ENCODE measurements at places on chromosomes 11 and 22.

DNA sequence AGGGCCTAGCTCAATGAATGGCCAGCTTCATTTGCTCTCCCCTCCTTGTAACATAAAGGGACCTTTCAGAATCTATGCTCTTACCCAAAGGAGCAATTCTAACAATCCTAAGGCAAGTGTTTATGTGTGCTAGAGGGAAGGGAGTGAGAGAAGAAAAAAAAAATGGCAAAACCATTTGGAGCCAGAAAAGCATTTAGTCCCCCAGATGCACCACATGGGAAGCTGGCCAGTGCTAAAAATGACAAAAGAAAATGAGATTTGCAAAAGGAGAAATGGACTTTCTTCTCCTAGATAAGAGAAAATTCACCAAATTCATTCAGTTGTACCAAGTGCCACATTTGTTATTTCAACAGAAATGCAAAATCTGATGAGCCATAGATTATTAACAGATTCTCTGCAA lies 52.8 kb downstream of the SERGEF start:
- no peak for DNase-seq

- DNase-seq = peak; percentile 52
Observed at GRCh38 chr11:26442131-26442530, 110.2 kb downstream of the ANO3 start.

- no peak for DNase-seq
Observed at GRCh38 chr11:45385844-45386243, 99.7 kb upstream of the SYT13 start.

DNA sequence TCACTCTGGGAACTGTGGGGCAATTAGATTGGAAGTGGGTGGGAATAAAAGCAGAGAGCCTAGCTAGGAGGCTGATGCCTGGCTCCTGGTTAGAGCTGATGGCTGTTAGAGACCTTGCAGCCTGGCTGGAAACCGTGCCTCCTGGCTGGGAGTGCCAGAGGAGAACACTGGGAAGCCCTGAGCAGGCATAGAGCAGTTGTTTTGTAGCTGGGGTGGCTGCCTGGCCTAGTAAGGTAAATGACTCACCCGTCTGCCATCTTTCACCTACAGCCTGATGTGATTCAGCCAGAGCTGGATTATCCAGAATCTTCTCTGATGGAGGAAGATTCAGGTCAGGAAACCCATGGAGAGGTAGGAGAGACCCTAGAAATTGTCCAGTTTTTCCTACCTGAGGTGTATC lies 6.1 kb downstream of the UQCR10 start:
- DNase-seq = peak; percentile 51

DNA sequence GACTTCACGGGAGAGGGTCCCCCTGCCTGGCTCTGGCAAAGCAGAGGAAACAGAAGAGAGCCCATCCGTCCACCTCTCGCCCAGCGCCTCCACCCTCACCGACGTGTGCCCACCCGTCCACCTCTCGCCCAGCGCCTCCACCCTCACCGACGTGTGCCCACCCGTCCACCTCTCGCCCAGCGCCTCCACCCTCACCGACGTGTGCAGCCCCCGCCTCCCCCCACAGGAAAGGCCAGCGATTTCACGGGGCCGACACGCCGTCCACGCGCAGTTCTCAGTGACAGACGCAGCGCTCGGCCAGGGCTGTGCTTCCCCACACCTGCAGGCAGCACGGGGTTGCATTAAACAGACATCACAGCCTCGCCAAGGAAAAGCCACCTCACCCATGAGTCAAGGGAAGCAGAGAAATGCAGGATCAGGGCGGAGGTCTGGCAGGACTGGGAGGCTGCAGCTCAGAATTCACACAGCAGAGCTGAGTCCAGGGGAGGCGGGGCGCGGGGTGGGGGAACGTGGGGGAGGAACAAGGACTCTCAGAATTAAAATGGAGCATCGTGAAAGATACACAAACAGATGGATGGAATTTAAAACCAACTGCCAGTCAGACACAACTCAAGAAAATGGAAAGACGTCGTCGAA lies 377.7 kb downstream of the BRD1 start:
- DNase-seq = no peak

DNA sequence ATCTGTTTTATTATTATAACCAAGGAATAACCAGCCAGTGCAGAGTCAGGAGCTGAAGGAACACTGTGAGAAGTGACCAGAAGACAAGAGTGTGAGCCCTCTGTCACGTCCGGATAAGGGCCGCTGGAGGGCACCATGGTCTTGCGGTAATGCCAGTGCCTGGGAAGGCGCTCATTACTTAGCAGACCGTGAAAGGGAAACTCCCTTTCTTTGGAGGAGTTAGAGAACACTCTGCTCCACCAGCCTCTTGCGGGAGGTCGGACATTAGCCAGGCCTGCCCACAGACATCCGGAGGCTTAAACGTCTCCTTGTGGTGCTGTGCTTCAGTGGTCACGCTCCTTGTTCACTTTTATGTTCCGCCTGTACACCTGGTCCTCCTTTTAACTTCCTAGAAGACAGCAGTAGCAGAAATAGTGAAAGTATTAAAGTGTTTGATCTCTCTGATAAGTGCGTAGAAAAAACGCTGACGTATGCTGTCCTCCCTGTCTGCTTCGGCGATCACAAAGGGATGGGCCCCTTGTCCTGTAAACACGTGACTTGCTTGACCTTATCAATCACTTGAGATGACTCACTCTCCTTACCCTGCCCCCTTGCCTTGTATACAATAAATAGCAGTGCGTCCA lies 120.6 kb upstream of the LMO1 start:
- peak; percentile 47 for DNase-seq

Measured in EH (cell line).